ENCODE measurements at places on chromosomes 7 and 10.

GRCh38 chr7:92633211-92633906 is 43.2 kb upstream of the FAM133B start:
- DNase-seq, result no peak

DNA sequence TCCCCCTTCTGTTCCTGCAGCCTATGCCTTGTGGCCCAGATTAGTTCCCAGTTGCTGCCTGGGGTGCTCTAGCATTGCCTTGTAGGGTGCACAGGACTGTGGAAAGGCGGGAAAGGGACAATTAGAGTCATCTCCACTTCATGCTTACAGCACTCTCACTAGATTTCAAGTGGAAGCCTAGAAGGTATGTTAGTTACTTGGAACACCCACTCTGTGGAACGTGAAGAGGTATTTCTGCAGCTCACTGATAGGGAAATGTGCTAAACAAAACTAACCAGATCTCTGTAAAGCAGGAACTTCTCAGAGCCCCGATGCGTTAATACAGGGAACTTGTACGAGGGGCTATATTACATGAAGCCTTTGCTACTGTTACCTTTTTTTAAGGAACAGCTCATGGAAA is 19.4 kb downstream of the STMP1 start:
- DNase-seq, result no peak

DNA sequence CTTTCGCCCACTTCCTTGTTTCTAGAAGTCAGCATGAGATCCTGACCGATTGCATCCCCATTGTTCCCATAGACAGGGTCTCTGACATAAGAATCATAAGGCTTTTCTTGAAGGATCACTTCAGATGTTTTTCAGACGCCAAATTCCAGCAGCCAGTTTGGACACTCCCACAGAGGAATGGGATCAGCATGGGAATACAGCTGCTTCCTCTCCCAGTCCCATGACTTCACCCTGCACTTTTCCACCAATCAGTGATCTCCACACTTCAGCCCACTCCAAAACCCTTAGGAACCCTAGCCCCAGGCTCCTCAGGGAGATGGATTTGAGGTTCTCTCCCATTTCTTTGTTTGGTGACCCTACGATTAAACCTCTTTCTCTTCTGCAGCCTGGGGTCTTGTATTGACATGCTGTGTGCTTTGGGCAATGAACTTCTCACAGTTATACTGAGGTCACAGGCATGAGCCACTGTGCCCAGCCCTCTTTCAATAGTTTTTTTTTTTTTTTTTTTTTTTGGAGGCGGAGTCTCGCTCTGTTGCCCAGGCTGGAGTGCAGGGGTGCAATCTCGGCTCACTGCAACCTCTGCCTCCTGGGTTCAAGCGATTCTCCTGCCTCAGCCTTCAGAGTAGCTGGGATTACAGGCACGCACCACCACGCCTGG is 52.8 kb upstream of the CHST3 start:
- DNase-seq, result no peak

DNA sequence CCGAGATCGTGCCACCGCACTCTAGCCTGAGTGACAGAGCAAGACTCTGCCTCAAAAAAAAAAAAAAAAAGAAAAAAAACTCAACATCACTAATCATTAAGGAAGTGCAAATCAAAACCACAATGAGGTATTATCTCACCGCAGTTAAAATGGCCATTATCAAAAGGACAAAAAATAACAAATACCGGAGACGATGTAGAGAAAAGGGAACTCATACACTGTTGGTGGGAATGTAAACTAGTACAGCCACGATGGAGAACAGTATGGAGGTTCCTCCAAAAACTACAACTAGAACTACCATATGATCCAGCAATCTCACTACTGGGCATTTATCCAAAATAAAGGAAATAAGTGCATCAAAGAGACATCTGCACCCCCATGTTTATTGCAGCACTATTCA is 24.3 kb downstream of the GRK5 start:
- DNase-seq, result no peak

GRCh38 chr10:26491934-26492333 is 53.8 kb downstream of the APBB1IP start:
- no peak for DNase-seq

DNA sequence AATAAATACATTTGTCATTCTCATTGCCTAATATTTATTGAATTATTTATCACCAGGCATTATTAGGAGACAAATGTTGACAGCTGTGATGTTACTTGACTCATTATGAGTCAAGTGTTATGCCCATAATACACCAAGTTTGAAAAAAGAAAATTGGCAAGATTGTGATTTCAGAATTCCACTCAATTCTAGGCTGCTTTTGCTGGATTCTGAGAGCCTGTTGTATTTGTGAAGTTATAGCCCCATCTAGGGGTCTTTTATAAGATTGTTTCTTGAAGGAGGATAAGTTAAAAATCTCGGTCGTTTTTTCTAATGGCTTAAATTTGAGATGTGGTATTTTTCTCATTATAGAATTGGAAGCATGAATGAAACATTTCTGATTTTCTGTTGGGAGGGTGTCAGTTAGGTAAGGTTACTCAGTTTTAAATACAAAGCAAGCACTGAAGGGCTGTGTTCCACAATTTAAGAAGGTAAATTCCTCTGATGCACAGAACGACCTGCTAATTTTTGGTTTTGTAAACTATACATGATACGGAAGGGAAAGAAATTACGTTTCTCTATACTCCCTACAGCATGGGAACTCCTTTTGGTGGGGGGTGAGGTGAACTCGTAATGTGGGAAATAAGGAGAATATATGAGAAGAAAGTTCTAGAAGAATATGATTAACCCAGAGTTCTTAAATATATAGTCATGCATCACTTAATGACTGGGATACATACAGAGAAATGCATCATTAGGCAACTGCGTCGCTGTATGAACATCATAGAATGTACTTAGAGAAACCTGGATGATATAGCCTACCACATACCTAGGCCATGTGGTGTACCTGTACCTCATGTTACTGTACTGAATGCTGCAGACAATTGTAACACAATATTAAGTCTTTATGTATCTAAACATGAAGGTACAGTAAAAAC is 2.6 kb downstream of the STK31 start:
- no peak for DNase-seq

GRCh38 chr10:133420579-133420978 is 3.8 kb downstream of the SPRN start:
- no peak for DNase-seq

DNA sequence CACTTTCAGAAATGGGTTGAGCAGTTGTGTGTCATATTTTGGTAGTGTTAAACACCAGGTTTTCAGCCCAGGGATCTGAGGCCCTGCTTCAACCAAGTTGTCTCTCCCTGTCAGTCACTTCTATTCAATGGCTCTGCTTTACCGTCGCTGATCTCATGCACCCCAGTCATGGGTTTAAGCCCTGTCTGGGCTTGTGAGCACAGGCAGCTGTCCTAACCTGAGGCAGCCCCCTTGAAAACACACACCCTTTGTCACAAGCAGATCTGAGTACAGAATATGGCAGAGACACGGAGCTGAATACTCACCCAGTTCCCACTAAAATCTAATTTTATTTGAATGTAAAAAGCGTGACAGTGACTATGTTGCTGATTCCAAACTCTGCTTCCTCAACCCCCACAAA is 110.6 kb upstream of the GLI3 start:
- DNase-seq, result no peak

DNA sequence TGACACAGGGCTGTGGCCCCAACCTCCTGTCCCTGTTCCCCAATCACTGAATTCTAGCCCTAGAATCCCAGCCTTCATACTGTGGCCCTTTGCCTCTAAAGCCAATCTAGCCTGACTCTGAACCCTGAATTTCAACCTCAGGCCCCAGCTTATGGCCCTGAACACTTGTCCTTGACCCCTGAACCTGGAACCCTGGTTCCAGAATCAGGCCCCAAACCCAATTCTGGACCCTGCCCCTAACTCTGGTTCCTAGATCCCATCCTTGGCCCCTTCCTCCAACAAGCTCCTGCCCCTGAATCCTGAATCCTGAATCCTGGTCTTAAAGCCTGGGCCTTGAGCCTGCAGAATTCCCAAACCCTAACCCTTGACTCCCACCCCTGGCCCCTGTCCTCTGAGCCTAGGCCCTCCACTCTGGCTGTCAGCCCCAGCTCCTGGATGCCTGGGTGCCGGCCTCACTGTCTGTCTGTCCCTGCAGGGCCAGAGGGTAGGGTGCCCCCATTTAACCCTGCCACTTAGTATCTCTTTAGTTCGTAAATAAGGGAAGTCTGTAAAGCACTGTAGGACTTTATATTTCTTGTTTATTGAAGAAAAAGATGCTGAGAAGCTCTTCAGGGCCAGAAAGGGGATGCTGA is 1.3 kb downstream of the INPP5A start:
- no peak for DNase-seq

DNA sequence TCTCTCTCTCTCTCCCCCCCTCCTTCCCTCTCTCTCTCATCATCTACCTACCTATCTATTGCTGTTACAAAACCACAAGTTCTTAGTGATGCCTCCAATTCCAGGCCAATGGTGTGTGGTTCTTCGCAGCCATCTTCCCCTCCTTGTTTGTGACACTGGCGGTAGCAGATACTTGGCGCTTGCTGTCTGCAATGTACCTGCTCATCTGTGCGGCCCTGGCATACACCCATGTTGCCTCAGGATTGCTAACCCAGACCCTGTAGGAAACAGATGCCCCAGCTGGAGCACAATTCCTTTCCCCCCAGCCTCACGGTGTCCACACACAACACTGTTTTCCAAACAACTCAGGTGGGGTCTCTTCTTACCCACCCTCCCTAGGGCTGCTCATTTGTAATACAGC is 13.6 kb upstream of the DPYSL4 start:
- no peak for DNase-seq

DNA sequence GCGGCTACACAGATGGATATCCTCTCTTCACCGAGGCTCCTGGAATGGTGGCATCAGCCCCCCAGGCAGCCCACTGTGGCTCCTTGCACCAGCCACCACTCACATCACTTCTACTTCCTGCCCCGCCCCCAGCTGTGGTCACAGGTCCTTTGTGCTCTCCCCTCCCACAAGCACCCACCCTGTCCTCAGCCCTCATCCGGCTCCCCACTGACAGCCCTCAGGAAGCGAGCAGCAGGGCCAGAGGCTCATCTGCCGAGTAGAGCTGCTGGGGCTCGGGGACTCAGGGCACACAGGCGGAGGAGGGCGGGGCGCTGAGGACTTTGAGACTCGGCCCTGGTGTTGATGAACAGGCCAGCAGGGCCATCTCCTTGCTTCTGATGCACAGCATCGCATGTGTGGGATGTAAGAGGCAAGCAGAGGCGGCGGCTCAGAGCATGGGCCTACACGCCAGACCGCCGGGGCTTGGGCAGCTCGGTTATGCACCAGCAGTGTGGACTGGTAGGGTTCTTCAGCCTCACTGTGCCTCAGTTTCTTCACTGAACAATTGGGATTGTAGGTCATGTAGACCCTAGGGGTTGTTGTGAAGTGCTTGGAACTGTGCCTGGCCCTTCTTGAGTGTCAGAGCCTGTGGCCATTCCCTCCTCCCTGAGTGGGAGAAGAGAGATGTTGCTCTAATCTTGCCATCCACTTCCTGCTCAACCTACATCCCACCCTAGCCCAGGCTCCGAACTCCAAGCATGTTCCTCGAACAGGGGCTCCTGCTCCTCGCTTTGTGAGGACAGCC is at the start of gene PRF1:
TSS of gene PRF1 (minus strand) at position 77 of the 784 bp plus-strand sequence. CDS start 1,839 bp downstream, outside the sequence.
- no peak for DNase-seq

DNA sequence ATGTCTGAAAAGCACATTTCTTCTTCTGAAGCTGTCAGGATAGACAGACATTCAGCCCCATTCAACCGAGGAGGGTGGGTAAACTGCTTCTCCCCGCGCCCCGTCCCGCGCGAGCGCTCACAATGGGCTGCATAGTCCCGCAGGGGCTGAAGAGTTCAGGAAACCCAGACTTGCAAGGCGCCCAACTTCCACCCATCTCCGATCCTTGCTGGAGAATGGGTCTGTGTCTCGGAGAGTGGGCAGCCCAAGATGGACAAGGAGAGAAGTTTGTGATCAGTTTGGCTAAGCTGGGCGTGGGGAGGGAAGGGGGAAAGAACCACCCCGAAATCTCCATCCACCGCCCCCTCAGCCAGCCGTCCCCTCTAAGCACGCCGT is 686 bp downstream of the AASS start:
- no peak for DNase-seq

DNA sequence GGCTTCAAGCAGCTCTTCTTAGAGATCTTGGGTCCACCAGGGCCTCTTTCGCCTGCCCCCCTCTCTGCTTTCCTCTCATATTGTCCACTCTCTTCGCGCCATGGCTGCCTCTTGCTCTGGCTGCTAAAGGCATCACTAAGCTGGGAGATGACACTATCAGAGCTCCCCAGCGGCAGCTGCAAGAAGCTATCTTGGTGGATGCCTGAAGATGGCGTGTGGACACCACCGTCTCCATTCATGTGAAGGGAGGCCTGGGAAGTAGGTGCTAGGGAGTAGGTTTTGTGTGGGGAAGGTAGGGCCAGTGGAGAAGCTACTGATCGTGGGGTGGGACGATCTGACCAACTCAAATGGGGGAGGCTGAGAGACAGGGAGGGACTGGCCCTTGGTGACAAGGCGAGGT is 45.9 kb upstream of the PDLIM1 start:
- DNase-seq, result no peak

GRCh38 chr7:155811895-155812761 is at the start of gene SHH:
Gene SHH, minus strand, starts transcription at chr7:155812463. Its CDS starts 341 bp downstream, at chr7:155812122.
- DNase-seq, result no peak

- DNase-seq, result no peak
These were observed 169.0 kb downstream of the SRPK2 start for GRCh38 chr7:105219771-105220160.

DNA sequence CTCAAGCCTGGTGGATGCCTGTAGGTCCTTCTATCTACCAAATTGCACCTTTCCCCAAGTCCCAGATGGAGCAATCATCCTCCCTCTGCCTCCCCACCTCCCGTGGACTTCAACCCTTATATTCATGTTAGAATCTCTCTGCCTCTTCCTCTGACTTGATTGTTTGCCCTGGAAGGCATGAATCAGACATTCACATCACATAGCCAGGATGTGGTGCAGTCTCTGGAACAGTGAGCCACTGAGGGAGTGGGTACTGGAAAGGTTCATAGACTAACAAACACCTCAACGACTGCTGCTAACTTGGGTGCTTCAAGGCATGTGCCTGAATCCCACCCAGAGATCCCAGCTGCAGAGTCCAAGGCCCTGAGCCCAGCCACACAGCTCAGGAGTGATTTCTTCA is 494.0 kb downstream of the TNS3 start:
- DNase-seq, result no peak

- no peak for DNase-seq
These were observed 3.9 kb downstream of the MTERF1 start for GRCh38 chr7:91876391-91877133.

DNA sequence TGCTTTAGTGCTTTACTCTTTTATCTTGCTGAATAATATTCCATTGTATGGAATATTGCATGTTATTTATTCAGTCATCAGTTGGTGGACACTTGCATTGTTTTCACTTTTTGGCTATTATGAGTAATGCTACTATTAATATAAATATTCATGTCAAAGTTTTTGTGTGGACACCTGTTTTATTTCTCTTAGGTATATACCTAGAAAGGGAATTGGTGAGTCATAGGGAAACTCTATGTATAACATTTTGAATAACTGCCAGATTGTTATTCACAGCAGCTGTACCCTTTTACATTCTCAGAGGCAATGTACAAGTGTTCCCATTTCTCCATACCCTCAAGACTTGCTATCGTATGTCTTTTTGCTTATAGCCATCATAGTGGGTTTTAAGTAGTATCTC is 268.7 kb downstream of the SEMA3A start:
- no peak for DNase-seq

- DNase-seq, result no peak
These were observed 155.6 kb upstream of the AGR3 start for GRCh38 chr7:17037356-17037755.
